Heart left ventricle (tissue), 16 donors: ENCODE measurements at places on chromosomes 12 and 14. TPM values are rescaled to one million over a fixed set of nuclear protein-coding genes. Genes with fewer than 3 reads are reported as not detected.

GRCh38 chr14:85811340-85811739 is 281.4 kb downstream of the FLRT2 start:
- no peak for DNase-seq
- H3K4me3 ChIP-seq = no peak overlapping the region
- H3K4me1 ChIP-seq = no peaks in the 10 kb centered on the region

DNA sequence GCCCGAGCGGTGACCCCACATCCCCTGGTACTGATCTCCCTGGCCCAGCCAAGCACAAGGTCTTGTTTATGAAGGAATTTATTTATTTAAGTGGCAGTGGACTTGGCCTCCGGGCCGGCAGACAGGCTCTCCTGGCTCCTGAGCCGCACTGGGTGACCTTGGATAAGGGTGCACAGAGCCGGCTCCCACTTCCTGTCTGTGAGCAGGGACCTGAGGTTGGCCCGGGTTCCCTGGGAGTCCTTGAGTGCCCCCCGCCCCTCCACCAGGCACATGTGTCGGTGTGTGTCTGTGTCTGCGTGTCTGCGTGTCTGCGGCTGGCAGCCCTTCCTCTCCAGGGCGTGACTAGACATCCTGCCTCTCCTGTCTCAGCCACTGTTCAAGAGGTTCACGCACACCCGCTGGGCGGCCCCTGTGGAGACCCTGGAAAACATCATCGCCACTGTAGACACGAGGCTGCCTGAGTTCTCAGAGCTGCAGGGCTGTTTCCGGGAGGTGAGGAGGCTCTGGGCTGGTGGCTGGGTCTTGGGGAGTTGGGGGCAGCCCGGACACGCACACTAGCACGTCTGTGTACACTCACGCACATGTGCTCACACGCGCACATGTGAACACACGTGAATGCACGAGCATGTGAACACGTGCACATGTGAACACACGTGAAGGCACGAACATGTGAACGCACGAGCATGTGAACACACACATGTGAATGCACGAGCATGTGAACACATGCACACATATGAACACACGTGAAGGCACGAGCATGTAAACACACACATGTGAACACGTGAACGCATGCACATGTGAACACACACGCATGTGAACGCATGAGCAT is 9.3 kb downstream of the TNFAIP2 start:
- H3K27ac ChIP-seq = no peak overlapping the region
- H3K4me1 ChIP-seq = peaks cover 32% of the 10 kb centered on the region
- no peak overlapping the region for H3K4me3 ChIP-seq
- H3K27me3 ChIP-seq = no peaks in the 10 kb centered on the region

- peak overlapping the region; percentile 88 for H3K27ac ChIP-seq
- H3K36me3 ChIP-seq = peaks cover 50% of the 10 kb centered on the region
- DNase-seq = peak; percentile 82
- H3K4me3 ChIP-seq = no peak overlapping the region
- H3K27me3 ChIP-seq = no peaks in the 10 kb centered on the region
Observed at GRCh38 chr14:54784657-54785056, 118.0 kb downstream of the GCH1 start.

DNA sequence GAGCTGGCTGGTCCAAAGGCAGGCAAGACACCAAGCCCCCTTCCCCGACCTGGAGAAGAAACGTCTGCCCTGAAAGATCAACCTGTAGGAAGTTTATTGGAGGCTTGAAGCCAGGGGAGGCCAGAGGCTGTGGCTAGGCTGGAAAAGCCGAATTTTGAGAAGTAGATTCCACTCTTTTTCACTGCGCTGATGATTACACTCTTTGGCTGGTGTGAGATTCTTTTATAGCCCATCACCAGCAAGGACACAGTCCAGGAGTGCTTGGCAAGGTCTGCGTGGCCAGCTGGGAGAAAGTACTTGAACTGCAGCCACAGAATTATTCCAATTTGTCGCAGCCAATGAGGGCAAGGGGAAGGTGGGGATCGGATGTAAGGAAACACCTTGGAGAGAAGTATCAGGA is 45.0 kb downstream of the SYNE3 start:
- peaks cover 3% of the 10 kb centered on the region for H3K36me3 ChIP-seq
- H3K27me3 ChIP-seq = no peaks in the 10 kb centered on the region
- H3K4me1 ChIP-seq = peaks cover 58% of the 10 kb centered on the region

GRCh38 chr12:46674129-46674528 is 151.7 kb downstream of the SLC38A4 start:
- no peaks in the 10 kb centered on the region for H3K4me1 ChIP-seq
- H3K36me3 ChIP-seq = no peaks in the 10 kb centered on the region
- no peak for DNase-seq
- no peak overlapping the region for H3K4me3 ChIP-seq
- no peak overlapping the region for H3K27ac ChIP-seq
- H3K27me3 ChIP-seq = no peaks in the 10 kb centered on the region

DNA sequence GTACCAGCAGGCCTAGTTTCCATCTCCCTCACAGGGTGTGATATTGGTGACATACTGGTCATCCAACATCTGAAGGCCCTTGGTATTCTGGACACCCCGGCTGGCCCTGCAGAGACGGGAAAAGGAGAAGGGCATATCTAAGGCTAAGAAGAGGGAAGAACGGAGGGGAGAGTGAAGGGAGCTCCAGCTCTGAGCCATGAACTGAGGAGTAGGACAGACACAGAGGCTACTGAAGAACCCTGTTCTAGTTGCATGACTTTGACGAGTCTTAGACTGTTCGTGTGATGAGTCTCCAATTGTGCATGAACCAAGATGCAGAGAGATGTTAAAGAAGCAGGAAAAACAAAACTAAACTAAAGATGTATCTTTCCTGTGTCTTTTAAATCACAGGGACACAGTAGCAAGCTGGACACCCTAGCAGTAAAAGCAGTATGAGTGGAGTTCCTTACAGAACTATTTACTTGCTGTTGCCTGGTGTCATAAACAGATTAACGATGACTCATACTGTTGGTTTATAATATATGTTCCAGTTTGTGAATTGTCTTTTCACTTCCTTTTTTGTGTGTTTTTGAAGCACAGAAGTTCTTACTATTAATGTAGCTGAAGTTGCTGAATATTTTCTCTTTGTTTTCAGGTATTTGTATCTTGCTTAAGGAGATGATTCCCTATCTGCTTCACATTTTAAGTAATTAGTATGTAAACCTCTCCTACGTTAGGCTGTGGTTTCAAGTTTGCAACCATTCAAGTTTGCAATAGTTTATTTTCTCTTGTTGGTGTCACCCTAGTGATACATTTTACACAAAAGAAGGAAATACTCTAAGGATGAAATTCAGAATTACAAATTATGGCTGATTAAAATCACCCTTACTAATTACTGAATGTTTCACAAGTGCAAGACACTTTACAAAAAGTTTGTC is 15.7 kb downstream of the FAR2 start:
- no peak for DNase-seq
- no peak overlapping the region for H3K4me3 ChIP-seq
- H3K4me1 ChIP-seq = peaks cover 7% of the 10 kb centered on the region
- no peaks in the 10 kb centered on the region for H3K36me3 ChIP-seq
- no peaks in the 10 kb centered on the region for H3K27me3 ChIP-seq
- no peak overlapping the region for H3K27ac ChIP-seq

DNA sequence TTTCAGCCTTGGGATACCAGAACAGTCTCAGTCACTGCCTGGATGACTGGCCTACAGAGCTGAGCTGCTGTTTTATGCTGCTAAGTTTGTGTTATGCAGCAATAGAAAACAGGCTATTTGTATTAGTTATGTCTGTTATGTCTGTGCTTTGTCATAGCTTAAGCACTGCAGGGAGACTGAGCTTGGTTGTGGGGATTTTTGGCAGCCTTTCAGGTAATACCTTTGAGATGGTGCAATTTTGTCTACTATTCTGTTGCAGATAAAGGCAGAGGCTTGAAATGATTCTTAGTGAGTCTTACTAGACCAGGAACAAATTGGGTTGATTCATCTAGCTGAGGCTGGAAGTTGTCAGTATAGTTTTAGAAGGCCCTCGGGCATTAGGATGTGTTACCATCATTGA is 201.3 kb upstream of the RBM19 start:
- no peaks in the 10 kb centered on the region for H3K36me3 ChIP-seq
- DNase-seq = no peak
- H3K27me3 ChIP-seq = no peaks in the 10 kb centered on the region
- H3K4me1 ChIP-seq = no peaks in the 10 kb centered on the region
- no peak overlapping the region for H3K4me3 ChIP-seq

- no peaks in the 10 kb centered on the region for H3K36me3 ChIP-seq
- no peaks in the 10 kb centered on the region for H3K27me3 ChIP-seq
- H3K27ac ChIP-seq = peak overlapping the region; percentile 66
Observed at GRCh38 chr12:2018391-2018790, 14.1 kb upstream of the DCP1B start.

DNA sequence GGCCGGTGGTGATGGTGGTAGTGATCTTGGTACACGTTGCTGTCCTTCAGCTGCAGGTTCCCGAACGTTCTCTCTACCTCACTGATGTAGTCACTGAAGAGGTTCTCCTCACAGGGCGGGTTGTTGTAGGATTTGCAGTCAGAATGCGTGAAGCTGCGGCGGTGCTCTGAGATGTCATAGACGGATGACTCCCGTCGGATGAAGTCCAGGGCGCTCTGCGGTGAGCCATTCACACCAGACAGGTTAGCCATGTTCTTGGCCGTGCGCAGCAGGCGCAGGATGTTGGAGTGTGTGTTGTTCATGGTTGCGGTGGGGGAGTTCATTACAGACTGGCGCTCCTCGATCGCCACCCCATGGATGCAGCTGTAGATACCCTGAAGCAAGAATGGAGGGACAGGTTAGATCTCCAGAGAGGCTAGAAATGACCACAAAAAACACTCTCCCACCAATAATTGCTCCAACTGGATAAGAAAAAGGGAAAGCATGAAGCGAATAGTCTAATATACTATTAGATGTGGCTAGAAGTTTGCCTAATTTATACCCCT is 367.8 kb downstream of the EMP1 start:
- no peaks in the 10 kb centered on the region for H3K4me1 ChIP-seq
- no peaks in the 10 kb centered on the region for H3K27me3 ChIP-seq
- H3K36me3 ChIP-seq = no peaks in the 10 kb centered on the region
- no peak overlapping the region for H3K27ac ChIP-seq
- no peak overlapping the region for H3K4me3 ChIP-seq

DNA sequence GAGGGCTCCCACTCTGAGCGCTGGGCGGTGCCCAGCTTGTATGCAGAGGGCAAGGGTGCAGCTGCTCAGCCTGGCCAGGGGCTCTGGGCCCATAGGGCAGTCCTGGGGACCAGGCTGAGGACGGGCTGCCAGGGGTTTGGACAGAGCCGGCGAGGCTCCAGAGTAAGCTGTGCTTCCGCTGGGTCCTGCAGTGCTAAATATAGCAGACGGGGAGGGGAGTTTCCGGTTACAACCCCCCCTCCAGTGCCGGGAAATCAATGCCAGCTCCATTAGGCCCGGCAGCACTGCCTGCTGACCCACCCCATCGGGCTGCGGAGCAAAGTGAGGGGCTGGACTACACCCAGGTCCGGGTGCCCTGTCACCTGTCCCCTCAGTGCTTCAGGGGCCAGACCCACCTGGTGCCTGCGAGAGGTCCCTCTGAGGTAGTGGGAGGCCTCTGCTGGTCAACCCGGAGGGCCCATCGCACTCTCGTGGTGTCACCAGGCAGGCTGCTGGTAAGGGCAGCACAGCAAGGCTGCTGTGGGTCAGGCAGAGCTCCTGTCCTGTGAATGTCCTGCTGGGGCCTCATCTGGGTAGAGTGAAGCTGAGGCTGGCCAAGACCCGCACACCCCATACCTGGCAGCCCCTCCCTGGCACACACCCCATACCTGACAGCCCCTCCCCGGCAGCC is 2.6 kb upstream of the JAG2 start:
- peak overlapping the region; percentile 63 for H3K27ac ChIP-seq
- peaks cover 13% of the 10 kb centered on the region for H3K27me3 ChIP-seq
- peaks cover 29% of the 10 kb centered on the region for H3K4me1 ChIP-seq

DNA sequence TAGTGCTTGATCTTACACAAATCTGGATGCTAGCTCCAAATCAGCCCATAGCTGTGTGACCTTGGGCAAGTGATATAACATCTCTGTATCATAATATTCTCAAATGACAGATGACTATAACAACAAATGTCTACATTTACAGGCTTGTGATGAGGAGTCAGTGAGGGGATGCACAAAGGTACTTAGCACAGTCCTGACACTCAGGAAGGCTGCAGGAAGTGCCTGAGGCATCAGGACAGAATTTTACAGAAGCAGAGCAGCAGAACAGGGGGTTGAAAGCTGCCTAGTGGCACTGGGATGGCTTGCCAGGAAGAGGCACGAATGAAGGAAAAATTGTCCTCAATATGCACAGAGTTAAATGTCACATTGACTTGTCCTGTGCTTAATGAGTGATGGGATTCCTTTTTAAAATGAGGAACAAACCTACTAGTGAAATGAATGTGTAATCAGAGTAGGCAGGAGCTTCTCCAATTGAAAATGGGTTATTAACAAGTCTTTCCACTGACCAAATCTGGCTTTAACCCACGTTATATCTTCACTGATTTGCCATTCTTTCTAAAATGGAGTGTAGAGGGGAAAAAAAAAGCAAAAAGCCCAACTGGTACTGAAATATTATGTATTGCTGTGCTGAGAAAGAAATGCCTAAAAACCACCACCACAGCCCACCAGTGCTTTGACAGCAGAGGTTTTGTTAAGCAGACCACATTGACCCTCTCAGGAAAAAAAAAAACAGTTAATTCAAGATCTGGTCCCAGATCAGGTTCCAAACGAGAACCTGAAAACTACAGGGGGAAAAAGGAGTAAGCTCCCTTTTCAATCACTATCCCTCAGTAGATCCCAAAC is 11.6 kb downstream of the BTG1 start:
- no peaks in the 10 kb centered on the region for H3K36me3 ChIP-seq
- no peak for DNase-seq
- peaks cover 26% of the 10 kb centered on the region for H3K4me1 ChIP-seq
- no peaks in the 10 kb centered on the region for H3K27me3 ChIP-seq

DNA sequence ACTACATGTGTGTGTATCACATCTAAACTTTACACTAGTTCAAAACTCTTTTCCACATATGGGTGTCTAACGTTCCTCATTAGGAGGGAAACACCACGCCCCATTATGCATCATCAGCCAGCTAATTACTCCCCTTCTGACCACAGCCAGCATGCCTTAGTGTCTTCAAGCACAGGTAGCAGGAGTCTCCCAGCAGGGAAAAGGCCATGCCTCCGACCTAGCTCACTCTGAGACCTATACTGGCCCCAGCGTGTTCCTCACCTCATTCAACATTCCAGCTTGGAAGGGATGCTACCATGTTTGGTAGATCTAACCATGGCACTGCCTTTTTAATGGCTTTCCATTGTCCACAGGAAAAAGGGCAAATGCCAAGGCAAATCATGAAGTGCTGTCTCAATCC is 66.1 kb upstream of the PRB2 start:
- H3K4me3 ChIP-seq = no peak overlapping the region
- DNase-seq = no peak
- no peak overlapping the region for H3K27ac ChIP-seq
- H3K27me3 ChIP-seq = no peaks in the 10 kb centered on the region
- no peaks in the 10 kb centered on the region for H3K4me1 ChIP-seq
- H3K36me3 ChIP-seq = no peaks in the 10 kb centered on the region

- no peak within 1 kb of the TSS for H3K27ac ChIP-seq
- H3K36me3 ChIP-seq = no peaks in the 10 kb centered on the region
- peak; percentile 18 for DNase-seq
- H3K4me1 ChIP-seq = peaks cover 13% of the 10 kb centered on the region
- peak within 1 kb of the TSS; percentile 43 for H3K4me3 ChIP-seq
- H3K27me3 ChIP-seq = peaks cover 18% of the 10 kb centered on the region
Observed at GRCh38 chr14:100159094-100159864, at the start of gene DEGS2. DEGS2 (minus strand) TSS chr14:100159645; CDS start chr14:100159587, 58 bp downstream.

GALNT8 gene
- total RNA-seq = 0.35 TPM

FICD gene
- 3.5 TPM for total RNA-seq

PRR4 gene
- 0.85 TPM for total RNA-seq

PIANP gene
- total RNA-seq = 0.32 TPM

ANKLE2 gene
- total RNA-seq = 25.1 TPM

PRIMA1 gene
- 4.1 TPM for total RNA-seq
